ENCODE measurements at places on chromosomes 11 and 22.
A peak's percentile ranks its signal among the peaks of the same experiment; 100 is the strongest.

DNA sequence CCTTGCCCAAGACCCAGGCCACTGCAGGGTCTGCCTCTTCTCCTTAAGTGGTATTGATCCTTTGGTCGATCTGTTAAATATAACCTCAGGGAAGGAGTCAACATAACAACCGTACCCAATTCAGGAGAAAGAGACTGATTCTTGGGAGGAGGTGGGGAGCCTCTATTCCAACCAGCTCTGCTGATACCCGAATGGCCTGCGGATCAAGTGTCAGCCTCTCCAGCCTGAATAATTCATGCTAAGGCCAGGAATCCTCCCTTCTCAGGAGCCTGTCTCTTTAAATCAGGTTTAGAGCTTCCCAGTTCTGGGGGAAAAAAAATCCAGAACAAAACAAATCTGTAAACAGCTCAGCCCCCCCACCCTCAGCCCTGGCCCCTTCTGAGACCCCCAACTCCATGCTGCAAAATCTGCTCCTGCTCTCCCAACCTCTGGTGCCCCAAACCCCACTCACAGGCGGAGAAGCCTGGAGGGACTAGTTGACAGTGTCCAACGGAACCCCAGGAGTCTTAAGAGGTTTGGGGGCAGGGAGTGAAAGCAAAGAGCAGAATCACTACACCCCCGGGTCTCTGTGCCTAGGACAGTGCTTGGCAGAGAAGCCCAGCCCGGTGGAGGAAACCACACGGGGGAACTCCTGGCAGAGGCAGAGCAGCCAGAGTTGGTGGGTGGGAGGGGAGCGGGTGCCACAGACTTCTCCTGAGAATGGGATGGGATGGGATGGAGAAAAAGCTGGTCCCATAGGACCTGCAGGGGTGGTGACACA is 863 bp upstream of the TPBGL start:
- DNase-seq, result no peak

DNA sequence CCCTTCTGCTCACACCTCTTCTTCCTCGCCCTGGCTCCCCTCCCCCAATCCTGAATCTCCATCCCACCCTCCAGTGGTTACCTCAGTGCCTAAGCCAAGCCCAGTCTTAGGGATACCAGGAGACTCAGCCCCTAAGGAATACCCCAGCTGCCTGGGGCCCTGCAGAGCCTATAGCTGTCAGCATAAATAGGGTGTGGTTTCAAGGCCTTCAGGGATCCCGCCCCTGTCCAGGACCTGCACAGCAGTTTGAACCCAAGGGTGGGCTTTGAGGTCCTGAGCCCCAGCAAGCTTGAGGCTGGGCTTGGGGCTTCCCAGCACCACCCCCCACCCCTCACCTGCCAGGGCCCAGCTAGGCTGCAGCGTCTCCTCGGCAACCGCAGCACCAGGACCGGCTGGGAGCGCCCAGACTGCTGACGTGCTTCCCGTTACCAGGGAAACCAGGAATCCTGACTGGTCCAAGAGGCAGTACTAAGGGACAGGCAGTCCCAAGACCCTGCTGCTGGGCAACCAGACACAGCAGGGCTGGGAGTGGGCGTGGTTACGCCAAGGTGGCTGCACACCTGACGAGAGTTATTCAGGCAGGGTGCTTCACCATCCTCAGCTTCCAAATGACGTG is 13.7 kb downstream of the APBB1 start:
- no peak for DNase-seq

DNA sequence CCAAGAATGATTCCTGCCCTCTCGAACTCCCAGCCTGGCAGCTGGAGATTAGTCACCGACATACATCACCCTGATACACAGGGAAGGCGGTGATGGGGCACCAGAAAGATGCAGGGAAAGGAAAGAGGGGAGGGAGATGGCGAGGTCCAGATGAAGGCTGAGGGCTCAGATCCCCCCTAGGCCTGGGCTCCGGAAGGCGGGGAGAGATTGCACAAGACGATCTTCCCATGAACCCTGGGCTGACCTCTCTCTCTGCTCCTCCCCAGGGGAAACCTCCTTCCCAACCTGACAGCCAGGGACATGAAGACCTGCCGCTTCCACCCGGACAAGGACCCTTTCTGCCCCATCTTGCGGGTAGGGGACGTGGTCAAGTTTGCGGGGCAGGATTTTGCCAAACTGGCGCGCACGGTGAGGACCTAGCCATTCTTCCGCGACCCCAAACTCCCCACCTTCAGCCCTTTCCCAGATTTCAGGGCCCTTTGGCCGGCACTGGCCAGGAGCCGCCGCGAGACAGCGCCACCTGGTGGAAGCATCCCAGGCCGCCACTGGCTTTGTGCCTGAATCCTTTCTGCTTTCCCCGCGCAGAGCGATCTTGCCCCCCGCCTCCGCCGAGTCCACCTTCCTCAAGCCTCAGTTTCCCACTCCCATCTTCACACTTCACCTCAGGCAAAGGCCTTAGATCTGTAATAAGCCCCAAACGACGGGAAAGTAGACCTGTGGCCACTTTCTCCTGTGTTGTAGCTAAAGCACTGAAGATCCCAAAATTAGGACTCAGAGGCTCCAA is 11.5 kb downstream of the P2RX3 start:
- peak; percentile 70 for DNase-seq

- DNase-seq, result no peak
Observed at GRCh38 chr11:95877291-95877690, 46.6 kb downstream of the MTMR2 start.

GRCh38 chr22:28978158-28978557 is 83.5 kb downstream of the C22orf31 start:
- no peak for DNase-seq

DNA sequence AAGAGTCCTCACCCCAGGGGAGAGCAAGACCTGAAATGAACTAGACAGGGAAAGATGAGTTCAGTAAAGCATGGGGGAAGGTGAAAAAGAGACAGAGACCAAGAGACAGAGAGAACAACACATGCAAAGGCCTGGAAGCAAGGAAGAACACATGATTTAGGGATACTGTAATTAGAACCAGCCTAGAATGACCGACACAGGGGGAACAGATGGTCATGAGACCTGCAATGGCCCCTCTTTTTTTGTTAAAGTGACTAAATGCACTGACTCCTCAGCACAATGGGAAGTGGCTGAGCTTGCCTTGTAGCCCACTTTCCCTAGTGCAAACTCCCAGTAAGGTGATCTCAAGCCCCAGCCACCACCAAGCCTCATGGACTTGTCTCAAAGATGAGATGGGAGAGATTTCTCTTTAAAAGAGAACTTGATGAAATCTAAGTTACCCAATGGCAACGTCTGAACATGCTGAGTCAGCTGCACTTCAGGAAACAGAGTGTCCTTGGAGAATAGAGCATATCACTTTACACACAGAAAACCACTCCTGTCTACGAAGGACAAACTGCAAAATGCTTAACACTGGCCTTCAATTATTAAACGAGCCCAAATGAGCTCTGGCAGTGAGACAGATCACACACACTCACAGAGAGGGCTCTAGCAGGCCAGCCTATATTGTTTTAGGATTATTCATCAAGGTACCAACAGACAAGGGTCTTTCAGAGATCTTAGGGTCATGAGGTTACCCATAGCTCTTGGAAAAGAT is 91.0 kb downstream of the SERGEF start:
- DNase-seq, result no peak

DNA sequence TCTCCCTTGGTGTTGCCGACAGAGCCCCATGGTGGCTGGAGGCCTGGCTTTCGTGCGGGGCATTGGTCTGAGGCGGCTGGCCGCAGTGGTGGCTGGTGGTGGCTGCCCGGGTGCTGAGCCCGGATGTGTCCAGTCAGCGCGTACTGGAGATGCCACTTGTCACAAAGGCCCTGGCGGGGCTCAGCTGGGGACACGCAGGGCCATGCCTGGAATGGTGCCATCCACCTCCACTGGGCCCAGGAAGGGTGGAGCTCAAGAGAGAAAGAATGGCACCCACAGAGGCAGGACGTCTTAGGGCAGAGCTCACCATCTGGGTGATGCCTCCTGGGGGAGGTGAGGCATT is 92.5 kb downstream of the CEP164 start:
- DNase-seq, result no peak

GRCh38 chr11:133202816-133203215 is 329.5 kb downstream of the OPCML start:
- no peak for DNase-seq

DNA sequence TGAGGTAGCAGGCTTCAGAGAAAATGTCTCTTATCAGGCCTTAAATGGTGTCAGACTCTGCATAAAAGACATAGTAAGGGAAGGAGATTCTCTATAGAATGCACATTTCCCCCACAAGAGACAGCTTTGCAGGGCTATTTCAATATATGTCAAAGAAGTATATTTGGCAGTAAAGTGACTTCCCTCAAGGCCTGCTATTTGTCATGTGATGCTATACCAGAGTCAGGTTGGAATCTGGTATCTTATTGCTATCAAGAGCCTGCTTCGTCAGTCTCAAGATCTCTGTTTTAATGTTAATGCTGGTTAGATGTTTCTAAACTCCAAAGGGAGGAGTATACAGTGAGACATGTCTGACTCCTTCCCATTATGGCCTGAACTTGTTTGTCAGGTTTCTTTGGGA is 40.4 kb upstream of the MTMR2 start:
- no peak for DNase-seq

GRCh38 chr11:12281571-12282478 is 95.5 kb upstream of the PARVA start:
- peak; percentile 83 for DNase-seq
